Dermis blood vessel endothelial cell (primary cell): ENCODE measurements at places on chromosomes 3 and 15. TPM values are rescaled to one million over a fixed set of nuclear protein-coding genes. Genes with fewer than 3 reads are reported as not detected.

The UBP1 gene
- total RNA-seq = 47.6 and 81.5 TPM in 2 replicates

The CEP19 gene
- 6.8 and 9.0 TPM in 2 replicates for total RNA-seq

The NISCH gene
- 72.8 and 106 TPM in 2 replicates for total RNA-seq

The MEX3B gene
- 9.7 and 11.6 TPM in 2 replicates for total RNA-seq

The WDR5B gene
- total RNA-seq = 4.6 and 4.8 TPM in 2 replicates

The CLDN16 gene
- total RNA-seq = 0.09 and 0.34 TPM in 2 replicates

The CLDN1 gene
- total RNA-seq = 0.68 and 0.79 TPM in 2 replicates

The IL17RE gene
- 0.14 and 0.17 TPM in 2 replicates for total RNA-seq

The GP5 gene
- total RNA-seq = under 0.01 and 0.28 TPM in 2 replicates

The ZMAT3 gene
- total RNA-seq = 21.8 and 34.4 TPM in 2 replicates

The ROBO1 gene
- total RNA-seq = 0.47 and 1.0 TPM in 2 replicates

The FBXO45 gene
- 17.2 and 24.2 TPM in 2 replicates for total RNA-seq

The CFAP92 gene
- total RNA-seq = 1.9 and 2.4 TPM in 2 replicates

The TICRR gene
- 2.2 and 7.0 TPM in 2 replicates for total RNA-seq

The NEIL1 gene
- 21.7 and 35.6 TPM in 2 replicates for total RNA-seq

The ZNF385D gene
- 2.0 and 4.4 TPM in 2 replicates for total RNA-seq

The RLBP1 gene
- not detected in 2 replicates for total RNA-seq

The FBXW12 gene
- not detected in 2 replicates for total RNA-seq

The CMTM8 gene
- 4.3 and 5.0 TPM in 2 replicates for total RNA-seq

The USP50 gene
- 0.19 TPM in 1 of 2 replicates, not detected in the other for total RNA-seq

The GOLGA6D gene
- total RNA-seq = not detected in 2 replicates

The COLQ gene
- 1.0 and 1.2 TPM in 2 replicates for total RNA-seq

The LRRC2 gene
- total RNA-seq = under 0.01 and 0.09 TPM in 2 replicates

The MST1R gene
- 0.34 and 0.65 TPM in 2 replicates for total RNA-seq

The PPP1R14D gene
- not detected in 2 replicates for total RNA-seq

The NCBP2 gene
- 65.2 and 65.4 TPM in 2 replicates for total RNA-seq

The CILP gene
- not detected in 2 replicates for total RNA-seq

The GREM1 gene
- total RNA-seq = 0.47 and 1.2 TPM in 2 replicates

The SLC6A1 gene
- total RNA-seq = under 0.01 TPM in 1 of 2 replicates, not detected in the other

The LZTFL1 gene
- 11.9 and 16.8 TPM in 2 replicates for total RNA-seq

The SFMBT1 gene
- total RNA-seq = 3.4 and 3.9 TPM in 2 replicates

The TIPIN gene
- 7.8 and 12.4 TPM in 2 replicates for total RNA-seq

The PROS1 gene
- total RNA-seq = 19.2 and 23.0 TPM in 2 replicates

The LDHAL6B gene
- total RNA-seq = not detected in 2 replicates

The TGM4 gene
- total RNA-seq = 0.14 TPM in 1 of 2 replicates, not detected in the other

The KNL1 gene
- 7.5 and 37.5 TPM in 2 replicates for total RNA-seq

The HEMK1 gene
- 8.1 and 13.3 TPM in 2 replicates for total RNA-seq

The KBTBD13 gene
- not detected in 2 replicates for total RNA-seq

The GOLGA8O gene
- 0.09 and 0.51 TPM in 2 replicates for total RNA-seq

The STAG1 gene
- total RNA-seq = 45.8 and 47.2 TPM in 2 replicates

The SIN3A gene
- total RNA-seq = 32.0 and 40.8 TPM in 2 replicates

The PRR20G gene
- total RNA-seq = not detected in 2 replicates

The DNAH12 gene
- total RNA-seq = under 0.01 and 0.17 TPM in 2 replicates

The DNAH1 gene
- total RNA-seq = 3.3 and 5.6 TPM in 2 replicates

The SLC12A1 gene
- under 0.01 TPM in 2 replicates for total RNA-seq

The GNL3 gene
- total RNA-seq = 113 and 135 TPM in 2 replicates

The SENP8 gene
- total RNA-seq = 1.2 and 2.7 TPM in 2 replicates

The CRABP1 gene
- total RNA-seq = not detected in 2 replicates

The ERC2 gene
- total RNA-seq = 0.79 and 2.4 TPM in 2 replicates

The SRP14 gene
- total RNA-seq = 236 and 391 TPM in 2 replicates

The SIDT1 gene
- 0.09 TPM in 1 of 2 replicates, not detected in the other for total RNA-seq

The CYP11A1 gene
- not detected in 2 replicates for total RNA-seq

The CALML4 gene
- total RNA-seq = 1.8 and 2.0 TPM in 2 replicates

The ZCWPW2 gene
- total RNA-seq = 0.19 TPM in 1 of 2 replicates, not detected in the other

The SEMA3B gene
- total RNA-seq = 0.51 and 1.4 TPM in 2 replicates
